ENCODE measurements at places on chromosomes 2 and 18. TPM values are rescaled to one million over a fixed set of nuclear protein-coding genes. Genes with fewer than 3 reads are reported as not detected.

- H3K4me1 ChIP-seq = no peaks in the 10 kb centered on the region
- H3K4me3 ChIP-seq = no peak overlapping the region
- H3K27me3 ChIP-seq = no peaks in the 10 kb centered on the region
- no peak for DNase-seq
Measured at GRCh38 chr2:45273412-45274249, 264.4 kb upstream of the SIX2 start.

DNA sequence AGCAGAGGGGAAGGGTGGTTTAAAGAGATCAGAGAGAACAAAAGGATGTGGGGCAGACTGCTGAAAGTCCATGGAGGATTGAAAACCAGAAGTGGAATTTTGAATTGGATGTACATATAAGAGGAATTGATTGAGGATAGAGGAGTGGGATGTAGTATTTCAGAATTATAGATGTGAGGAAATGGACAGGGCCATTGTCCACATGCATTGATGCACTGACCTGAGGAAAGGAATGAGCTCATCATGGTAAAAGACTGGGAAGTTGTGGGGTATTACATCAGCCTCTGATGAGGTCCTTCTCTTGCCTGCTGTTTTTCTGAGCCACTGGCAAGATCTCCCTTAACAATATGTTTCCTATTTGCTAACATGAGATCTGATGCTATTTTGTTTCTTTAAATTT lies 365.7 kb upstream of the FANCL start:
- H3K36me3 ChIP-seq = no peaks in the 10 kb centered on the region
- no peak for DNase-seq
- no peak overlapping the region for H3K4me3 ChIP-seq
- no peaks in the 10 kb centered on the region for H3K4me1 ChIP-seq
- H3K27ac ChIP-seq = no peak overlapping the region

DNA sequence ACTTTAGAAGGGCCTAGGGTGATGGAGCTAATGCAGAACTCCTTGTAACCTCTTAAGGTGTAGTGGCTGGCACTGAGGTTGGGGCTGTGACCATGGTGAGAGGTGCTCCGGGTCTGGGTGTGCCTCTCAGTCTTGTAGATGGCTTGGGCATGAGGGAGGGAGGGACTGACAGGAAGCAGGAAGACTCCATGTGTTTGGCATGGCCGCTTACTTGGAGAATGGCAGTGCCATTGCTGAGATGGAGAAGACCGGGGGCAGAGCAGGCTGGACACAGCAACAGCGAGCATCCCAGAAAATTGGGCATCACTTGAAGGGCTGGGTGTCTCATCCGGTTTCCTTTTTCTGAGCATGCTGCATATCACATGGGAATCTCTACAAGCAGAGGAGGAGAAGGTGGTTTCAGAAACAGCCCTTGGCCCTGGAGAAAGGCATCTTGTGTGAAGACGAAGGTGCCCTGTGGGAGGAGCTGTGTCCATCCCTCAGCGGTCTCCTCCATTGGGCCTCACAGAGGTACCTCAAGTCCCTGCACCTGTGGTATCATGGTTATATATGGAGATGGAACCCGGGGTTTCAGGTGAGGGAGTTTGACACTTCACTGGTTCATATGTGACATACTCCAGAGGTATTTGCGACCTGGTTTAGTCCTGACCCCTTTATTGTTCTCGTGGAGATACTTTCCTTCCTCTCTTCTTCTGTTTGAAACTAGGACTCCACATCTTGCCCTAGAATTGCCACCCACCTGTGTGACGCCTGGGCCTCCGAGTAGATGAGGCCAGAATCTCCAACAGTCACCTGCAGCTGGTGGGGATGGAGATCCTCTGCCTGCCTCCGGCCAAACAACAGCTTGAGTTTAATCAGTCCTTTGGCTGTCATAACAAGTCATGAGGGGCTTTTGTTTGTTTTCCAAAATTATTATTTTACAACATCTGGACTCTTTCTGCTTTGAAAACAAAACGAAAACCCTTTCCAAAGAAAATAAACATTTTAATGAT lies 45.6 kb downstream of the INPP4A start:
- H3K4me1 ChIP-seq = peaks cover 38% of the 10 kb centered on the region
- peak overlapping the region; percentile 16 for H3K27ac ChIP-seq
- H3K4me3 ChIP-seq = no peak overlapping the region
- DNase-seq = no peak
- no peaks in the 10 kb centered on the region for H3K36me3 ChIP-seq

GRCh38 chr2:197952540-197953202 lies 148.3 kb downstream of the PLCL1 start:
- H3K36me3 ChIP-seq = no peaks in the 10 kb centered on the region
- H3K4me1 ChIP-seq = no peaks in the 10 kb centered on the region
- DNase-seq = no peak
- no peaks in the 10 kb centered on the region for H3K27me3 ChIP-seq
- no peak overlapping the region for H3K4me3 ChIP-seq
- no peak overlapping the region for H3K27ac ChIP-seq

DNA sequence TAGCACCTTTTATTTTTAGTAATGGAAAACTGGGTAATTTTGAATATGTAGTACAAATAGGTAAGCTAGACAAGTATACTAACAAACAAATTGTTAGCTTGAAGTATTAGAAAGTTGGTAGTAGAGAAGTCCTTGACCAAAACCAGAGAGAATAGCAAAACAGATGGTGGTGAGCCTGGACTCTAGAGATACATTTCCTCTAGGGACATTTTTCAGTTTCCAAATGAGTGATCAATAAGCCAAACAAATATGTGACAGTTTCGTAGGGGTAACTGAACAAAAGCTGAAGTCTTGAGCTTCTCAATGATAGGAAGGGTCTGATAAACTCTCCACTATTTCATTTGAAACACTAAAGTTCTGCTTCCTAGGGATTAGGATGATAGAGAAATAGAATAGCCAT lies 692.0 kb upstream of the FAM98A start:
- H3K4me3 ChIP-seq = no peak overlapping the region
- no peaks in the 10 kb centered on the region for H3K4me1 ChIP-seq
- H3K36me3 ChIP-seq = no peaks in the 10 kb centered on the region
- no peak overlapping the region for H3K27ac ChIP-seq
- no peak for DNase-seq

- no peak for DNase-seq
- H3K27ac ChIP-seq = no peak overlapping the region
- H3K36me3 ChIP-seq = no peaks in the 10 kb centered on the region
- no peak overlapping the region for H3K4me3 ChIP-seq
Measured at GRCh38 chr2:121038031-121038430, 247.0 kb downstream of the TFCP2L1 start.

DNA sequence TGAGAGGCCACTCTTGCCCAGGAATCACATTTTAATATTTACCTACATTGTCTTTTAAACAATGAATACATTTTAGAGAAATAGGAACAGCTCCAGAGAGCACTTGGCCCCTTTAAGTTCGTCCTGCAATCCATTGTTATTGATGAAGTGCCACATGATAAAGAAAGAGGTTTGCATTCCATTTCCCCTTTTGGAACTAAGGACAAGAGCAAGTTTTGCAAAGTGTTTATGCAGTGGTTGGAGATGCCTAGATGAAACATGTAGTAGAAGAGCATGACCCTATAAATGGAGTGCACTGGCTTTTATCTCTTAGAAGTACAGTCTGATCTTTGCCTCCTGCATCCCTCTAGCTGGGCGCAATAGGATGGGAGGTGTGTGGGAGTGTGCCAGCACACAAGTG lies 118.7 kb upstream of the CNTNAP5 start:
- no peaks in the 10 kb centered on the region for H3K4me1 ChIP-seq
- H3K27ac ChIP-seq = no peak overlapping the region
- no peaks in the 10 kb centered on the region for H3K27me3 ChIP-seq
- DNase-seq = no peak
- no peaks in the 10 kb centered on the region for H3K36me3 ChIP-seq

DNA sequence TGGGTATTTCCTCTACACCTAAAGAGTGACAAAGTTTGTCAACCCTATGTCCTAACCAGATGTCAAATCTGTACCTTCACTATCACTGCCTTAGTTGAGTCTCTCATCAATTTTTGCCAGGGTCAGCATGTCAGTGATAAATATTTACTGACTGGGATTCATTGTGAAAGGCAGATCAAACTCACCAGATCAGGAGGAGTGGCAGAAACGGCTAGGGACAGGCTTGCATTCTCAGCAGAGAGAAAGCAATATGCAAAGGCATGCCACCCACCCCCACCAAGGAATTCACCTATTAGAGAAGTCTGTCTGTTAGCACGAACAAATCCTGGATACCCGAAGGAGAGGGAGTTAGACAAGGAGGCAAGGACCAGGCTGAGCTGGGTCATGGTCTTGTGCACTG lies 62.6 kb downstream of the PTPN2 start:
- no peak overlapping the region for H3K4me3 ChIP-seq
- no peaks in the 10 kb centered on the region for H3K27me3 ChIP-seq
- peaks cover 81% of the 10 kb centered on the region for H3K36me3 ChIP-seq
- H3K4me1 ChIP-seq = no peaks in the 10 kb centered on the region
- no peak overlapping the region for H3K27ac ChIP-seq

- H3K27me3 ChIP-seq = no peaks in the 10 kb centered on the region
- no peak overlapping the region for H3K27ac ChIP-seq
- no peak overlapping the region for H3K4me3 ChIP-seq
- no peaks in the 10 kb centered on the region for H3K4me1 ChIP-seq
Measured at GRCh38 chr2:112109278-112109677, 28.9 kb upstream of the FBLN7 start.

DNA sequence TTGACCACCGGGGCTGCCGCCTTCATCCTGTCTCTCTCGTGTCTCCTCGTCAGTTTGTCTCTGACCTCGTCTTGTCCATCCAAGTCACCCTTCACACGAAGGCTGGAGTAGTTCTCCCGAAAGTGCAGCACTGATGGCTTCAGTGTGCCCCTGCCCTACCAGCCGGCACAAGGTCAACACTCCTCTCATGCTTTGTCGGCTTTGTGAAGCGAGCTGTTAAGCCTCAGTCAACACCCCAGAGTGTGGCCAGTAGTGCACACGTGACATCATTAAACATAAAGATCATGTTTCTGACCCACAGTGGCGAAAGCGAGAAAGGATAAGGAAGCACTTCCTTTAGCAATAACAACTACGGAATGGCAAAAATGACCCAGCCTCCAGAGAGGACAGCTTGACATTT lies 23.2 kb downstream of the ACKR3 start:
- H3K36me3 ChIP-seq = no peaks in the 10 kb centered on the region
- DNase-seq = no peak
- H3K27ac ChIP-seq = no peak overlapping the region
- H3K4me3 ChIP-seq = no peak overlapping the region

DNA sequence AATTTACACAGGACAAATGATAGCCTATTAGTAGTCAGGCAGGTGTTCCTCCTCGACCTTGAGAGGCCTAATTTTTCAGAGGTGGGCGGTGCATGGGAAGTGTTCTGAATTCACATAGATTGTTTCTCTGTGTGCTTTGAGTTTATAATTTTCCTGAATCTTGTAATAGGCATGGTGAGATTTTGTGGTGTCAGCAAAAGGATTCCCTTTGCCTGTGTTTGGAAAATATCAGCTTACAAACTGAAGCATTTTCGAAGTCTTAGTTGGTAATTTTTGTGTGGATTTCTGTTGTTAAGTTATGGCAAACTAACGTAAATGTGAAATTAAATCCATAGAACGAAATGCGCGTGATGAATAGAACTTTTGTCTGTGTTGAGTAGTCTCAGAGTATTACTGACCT lies 194.0 kb upstream of the RBMS1 start:
- H3K27ac ChIP-seq = no peak overlapping the region
- DNase-seq = no peak
- no peaks in the 10 kb centered on the region for H3K36me3 ChIP-seq
- no peaks in the 10 kb centered on the region for H3K4me1 ChIP-seq
- no peak overlapping the region for H3K4me3 ChIP-seq
- H3K27me3 ChIP-seq = no peaks in the 10 kb centered on the region

DNA sequence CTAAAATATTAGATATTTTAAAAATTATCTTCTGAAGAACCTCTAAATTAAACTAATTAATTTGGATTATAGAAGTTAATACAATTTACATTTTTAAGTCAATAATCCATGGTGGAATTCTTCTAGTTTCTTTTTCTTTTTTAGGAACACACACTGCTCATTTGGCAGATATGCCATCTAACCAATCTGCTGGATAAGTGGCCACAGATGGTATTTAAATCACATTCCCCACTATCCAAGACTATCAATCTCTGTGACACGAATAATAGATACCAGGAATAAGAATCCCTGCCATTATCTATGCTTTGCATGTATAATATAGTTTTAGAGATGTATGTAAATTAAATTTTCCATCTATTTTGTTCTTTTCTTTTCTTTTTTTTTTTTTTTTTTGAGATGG lies 58.5 kb downstream of the CABYR start:
- H3K36me3 ChIP-seq = no peaks in the 10 kb centered on the region
- no peaks in the 10 kb centered on the region for H3K27me3 ChIP-seq
- H3K4me3 ChIP-seq = no peak overlapping the region
- no peak overlapping the region for H3K27ac ChIP-seq
- DNase-seq = no peak

DNA sequence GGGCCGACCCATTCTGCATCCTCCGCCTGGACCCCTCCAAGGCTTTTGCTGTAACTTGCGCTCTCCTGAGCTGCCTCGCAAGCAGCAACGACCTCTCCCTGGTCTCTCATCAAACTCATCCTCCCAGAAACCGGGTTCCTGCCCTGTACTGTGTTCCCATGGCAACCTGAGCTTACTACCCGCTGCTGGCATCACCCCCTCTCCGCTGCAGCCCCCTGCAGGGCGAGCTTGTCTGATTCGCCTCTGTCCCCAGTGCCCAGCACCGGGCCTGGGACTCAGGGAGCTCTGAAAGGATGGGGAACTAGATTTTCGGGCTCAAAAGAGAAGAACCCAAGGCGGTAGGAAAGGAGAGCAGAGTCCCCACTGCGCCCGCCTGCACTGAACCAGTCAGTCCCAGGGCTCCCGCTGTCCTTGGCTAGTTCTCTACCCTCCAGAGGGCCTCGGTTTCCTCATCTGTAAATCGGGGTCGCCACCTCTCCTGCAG lies 463 bp downstream of the HS1BP3 start:
- no peaks in the 10 kb centered on the region for H3K27me3 ChIP-seq
- DNase-seq = no peak
- H3K36me3 ChIP-seq = peaks cover 3% of the 10 kb centered on the region
- H3K4me3 ChIP-seq = peak overlapping the region; percentile 77
- H3K4me1 ChIP-seq = peaks cover 23% of the 10 kb centered on the region
- peak overlapping the region; percentile 91 for H3K27ac ChIP-seq

STEAP3 gene
- 27.4 TPM for total RNA-seq

ARHGAP15 gene
- 4.1 TPM for total RNA-seq

GKN1 gene
- total RNA-seq = not detected

FBXO36 gene
- total RNA-seq = 1.2 TPM

CLEC4F gene
- not detected for total RNA-seq

FAM124B gene
- total RNA-seq = 2.0 TPM

KIF5C gene
- total RNA-seq = 0.09 TPM

VWA3B gene
- total RNA-seq = not detected

Measured in esophagus squamous epithelium (tissue), 5 donors.